ENCODE measurements at places on chromosomes 2 and 18.

- DNase-seq = no peak
Measured at GRCh38 chr2:239057533-239057932, 209.6 kb downstream of the TWIST2 start.

DNA sequence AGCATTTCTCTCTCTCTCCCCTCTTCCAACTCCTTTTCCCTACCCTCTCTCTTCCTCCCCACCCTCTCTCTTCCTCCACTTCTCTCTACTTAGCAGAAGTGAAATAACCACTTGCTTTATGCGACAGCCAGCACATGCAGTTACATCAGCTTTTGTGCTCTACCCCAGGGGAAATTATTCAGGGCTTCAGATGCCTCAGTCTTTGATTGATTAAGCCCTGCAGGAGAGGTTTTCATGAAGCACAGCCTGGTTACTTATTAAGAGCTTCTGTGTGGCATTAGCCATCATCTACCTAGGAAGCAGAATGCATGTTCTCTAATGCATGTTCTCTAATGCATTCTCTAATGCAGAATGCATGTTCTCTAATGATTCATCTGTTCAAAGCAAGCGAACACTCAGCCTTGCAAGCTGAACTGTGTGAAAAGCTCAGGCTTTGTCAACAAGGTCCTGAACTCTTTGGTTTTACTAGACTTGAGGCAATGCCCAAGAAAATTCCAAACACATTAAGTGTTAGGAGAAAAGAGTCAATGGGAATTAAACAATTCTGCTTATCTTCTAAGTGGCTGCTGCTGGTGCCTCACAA lies 56.1 kb downstream of the LHCGR start:
- no peak for DNase-seq

DNA sequence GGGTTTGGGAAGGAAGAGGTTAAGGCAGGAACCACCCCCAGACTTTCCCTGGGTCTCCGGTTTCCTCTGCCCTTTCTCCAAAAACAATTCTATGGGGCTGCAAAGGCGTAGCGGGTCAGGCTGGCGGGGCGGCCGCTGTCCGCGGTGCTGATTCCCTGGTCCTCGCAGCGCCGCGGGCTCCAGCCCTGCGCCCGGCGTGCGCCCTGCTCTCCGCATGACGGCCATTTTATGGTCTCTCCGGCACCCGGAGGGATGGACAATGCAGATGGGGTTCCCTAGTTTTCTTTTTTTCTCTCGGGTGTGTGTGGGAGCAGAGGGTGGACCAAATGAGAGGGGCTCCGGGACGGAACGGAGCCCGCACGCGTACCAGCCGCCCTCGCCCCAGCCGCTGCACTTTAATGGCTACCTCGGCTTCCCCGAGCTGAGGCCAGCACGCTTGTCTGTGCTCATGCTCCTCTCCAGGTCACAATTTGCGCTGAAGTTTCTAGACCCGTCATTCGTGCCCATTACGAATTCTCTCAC lies 1.6 kb downstream of the ST8SIA3 start:
- DNase-seq = no peak

DNA sequence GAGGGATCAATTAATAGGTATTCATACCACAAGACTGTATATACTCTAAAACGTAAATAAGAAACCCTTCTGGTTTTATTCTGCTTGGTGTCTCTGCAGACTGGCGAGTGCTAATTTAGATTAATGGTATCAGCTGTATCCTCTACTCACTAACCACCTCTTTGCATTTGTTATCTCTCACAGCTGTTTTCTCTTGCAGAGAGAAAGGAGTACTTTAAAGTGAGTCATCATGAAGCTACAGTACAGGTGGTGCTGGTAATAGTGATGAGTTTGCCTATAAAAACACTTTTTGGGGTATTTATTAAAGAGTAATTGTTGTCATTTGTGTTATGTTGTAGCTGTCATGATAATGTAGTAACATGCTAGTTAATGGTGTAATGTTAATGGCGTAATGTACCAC lies 147.7 kb downstream of the NETO1 start:
- DNase-seq = no peak

DNA sequence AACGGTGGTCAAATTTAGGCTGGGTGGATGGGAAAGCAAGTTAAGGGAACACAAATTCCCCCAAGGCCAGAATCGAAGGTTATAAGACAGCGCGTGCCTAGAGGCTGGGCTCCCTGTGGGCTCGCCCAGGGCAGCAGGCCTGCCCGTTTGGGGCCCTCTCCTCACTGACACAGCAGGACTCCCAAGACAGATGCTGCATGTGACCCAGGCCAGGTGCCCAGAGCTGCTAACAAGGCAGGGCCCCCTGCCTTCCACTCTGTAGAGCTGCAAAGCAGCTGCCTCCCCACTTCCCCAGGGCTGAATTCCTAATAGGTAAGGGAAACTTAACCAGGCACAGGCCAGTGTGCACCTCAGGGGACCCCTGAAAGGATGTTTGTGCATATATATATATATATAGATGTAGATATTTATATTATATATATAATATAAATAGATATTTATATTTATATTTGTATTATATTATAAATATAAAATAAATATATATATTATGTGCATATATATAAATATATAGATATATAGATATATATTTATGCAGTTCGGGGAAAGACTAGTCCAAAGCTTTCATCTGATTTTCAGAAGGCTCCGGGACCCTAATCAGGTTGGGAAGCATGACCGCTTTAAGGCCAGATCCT lies 43.7 kb downstream of the TMEM37 start:
- no peak for DNase-seq
